ENCODE measurements at places on chromosomes 3 and 15.

DNA sequence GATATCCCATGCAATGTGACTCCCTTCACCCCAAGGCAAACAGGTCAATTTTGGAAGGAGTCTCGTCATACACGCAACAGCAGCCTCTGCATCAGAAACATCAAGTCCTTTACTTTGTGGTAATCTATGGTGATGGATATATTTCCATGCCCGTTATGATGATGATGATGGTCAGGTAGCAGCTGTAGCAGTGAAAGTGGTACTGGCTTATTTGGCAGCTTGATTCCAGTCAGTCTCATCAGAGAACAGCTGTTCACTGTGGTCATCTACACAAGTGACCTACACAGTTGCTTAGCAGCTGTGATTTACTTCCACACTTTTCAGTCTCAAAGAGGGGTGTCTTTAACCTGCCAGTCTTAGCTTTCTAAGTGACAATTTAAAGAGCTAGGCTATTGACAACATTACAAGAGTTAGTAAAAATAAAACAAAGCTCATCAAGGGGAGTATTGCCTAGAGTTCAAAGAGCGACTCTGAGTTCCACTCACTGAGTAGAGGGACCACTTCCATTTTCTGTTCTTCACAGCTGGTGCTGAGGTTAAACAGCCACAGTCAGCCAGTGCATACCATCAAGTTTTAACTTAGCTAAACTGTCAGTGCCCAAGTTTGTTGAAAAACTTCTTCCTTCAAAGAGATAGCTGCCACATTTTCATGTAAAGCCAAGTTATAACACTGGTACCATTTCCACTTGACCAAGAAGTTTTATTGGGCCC is 587.4 kb upstream of the KCNMB2 start:
- DNase-seq, result no peak

- peak; percentile 10 for DNase-seq
Measured at GRCh38 chr3:30353711-30354467, 252.5 kb upstream of the TGFBR2 start.

DNA sequence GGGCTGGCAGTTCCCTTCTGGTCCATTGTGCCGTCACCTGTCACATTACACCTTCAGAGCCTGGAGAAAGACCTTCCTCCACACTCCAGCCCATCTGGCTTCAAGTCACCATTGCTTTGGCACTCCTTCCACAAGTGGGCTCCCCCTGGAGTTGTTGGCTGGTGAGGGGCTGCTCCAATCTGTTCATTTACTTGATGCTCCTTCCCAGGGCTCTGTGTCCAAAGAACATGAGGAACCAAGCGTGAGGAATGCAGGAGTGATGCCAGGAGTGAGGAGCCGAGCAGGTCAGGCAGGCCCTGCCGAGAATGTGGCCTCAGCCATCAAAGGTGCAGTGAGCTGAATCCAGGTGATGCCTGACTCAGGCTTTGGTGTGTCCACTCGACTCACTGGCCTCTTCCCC is 57.2 kb downstream of the OXNAD1 start:
- no peak for DNase-seq

DNA sequence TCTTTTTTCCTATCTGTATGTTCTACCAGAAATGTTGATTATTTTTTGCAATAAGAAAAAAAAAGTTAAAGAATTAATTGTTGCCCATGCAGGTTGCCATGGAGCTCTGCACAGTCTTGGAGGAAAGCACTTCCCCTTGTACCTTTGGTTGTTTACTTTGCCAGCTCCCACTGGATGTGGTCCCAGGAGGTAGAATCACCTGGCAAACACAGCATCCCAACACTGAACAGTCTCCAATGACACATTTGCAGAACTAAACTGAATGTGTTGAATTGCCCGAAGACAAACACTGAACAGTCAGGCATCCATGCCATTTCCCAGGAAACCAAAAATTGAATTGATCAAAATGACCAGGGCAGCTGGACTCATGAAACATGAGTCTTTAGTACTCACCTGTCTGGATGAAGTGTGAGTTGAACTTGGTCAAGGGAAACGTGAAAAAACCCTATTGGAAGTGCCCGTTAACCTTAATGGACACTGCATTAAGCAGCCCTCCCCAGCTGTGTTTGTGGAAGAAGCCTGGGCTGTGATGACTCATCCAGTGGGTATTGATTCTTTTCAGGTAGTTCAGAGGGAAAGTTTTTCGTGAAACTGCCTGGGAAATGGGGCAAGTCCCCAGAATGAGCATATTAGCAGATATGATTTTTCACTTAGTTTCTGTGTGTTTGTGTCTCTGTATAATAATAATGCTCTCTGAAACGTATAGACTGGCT is 284.7 kb upstream of the STT3B start:
- DNase-seq, result no peak

- no peak for DNase-seq
Measured at GRCh38 chr3:67154429-67154828, 156.3 kb downstream of the KBTBD8 start.

All from stimulated activated CD4-positive, alpha-beta T cell treated with anti-CD3 and anti-CD28 coated beads, Interleukin-1b, Interleukin-23, amount 100 ng/mL, for 24 hours (primary cell).